T-helper 1 cell (primary cell): ENCODE measurements at places on chromosomes 1 and 21.

GRCh38 chr1:163382395-163382794 is 60.6 kb downstream of the NUF2 start:
- DNase-seq = no peak

- DNase-seq = no peak
Observed at GRCh38 chr1:95982711-95983110, 738.9 kb upstream of the PTBP2 start.

- DNase-seq = no peak
Observed at GRCh38 chr1:110114784-110115183, 2.5 kb downstream of the UBL4B start.

- DNase-seq = no peak
Observed at GRCh38 chr1:61618755-61619154, 106.2 kb downstream of the TM2D1 start.

- DNase-seq = no peak
Observed at GRCh38 chr1:43463479-43463878, 9.7 kb upstream of the HYI start.

- no peak for DNase-seq
Observed at GRCh38 chr1:37237948-37238347, 203.6 kb upstream of the GRIK3 start.

DNA sequence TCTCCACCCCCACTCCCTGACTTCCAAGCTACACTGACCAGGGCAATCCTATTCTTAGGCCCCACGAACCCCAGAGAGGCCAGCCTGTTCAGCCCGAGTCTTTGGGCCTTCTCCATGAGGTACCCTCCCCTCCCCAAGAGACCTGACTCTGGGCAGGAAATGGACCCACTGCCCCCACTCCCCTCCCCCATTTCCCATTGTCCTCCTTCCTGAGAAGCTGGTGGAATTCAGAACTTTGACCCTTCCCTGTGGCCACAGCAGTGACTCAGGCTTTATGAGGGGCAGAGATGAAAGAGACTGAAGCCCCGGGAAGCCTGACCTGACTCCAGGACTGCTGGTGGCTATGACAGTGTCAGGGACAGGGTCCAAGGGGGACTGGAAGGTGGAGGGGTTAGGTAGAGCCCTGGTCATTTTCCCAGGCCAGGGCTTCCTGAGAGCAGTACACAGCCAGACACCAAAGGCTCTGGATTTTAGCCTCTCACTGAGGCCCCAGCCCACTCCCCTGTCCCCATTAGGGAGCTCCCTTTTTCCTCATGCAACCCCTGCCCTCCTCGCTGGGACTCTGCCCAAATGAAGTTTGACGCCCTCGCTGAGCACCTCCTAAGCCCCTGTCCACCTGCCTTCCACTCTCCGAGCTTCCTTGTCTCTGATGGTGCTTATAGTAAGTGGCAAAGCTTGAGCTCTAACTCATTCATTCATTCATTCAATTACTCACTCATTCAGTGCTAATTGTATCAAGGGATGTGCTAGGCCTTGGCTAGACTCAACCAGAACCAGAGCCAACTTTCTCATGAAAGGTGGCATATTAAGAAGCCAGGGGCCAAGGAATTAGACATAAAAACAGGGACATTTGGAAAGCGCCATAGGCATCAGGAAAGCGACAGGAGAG is 3.0 kb downstream of the CRYBG2 start:
- no peak for DNase-seq

GRCh38 chr1:81437213-81437612 is 363.5 kb upstream of the ADGRL2 start:
- DNase-seq = no peak

DNA sequence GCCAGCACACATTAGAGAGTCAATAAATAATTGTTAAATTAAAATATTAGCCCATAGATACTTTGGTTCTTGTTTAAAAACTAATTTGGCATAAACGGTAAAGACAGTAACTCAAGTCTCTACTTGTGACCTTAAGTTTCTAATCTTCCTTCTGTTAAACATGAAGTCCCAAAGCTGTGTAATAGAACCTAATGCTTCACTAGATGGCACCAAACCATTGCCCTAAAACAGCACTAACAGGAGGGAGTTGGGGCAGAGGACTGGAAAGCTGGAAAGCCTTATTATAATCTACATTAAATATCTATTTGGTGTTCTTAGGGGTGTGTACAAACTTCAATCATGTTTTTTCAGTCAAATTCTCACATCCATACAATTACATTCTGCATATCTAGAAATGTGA is 176.7 kb downstream of the OLFM3 start:
- no peak for DNase-seq

GRCh38 chr1:171712341-171712740 is 29.5 kb downstream of the VAMP4 start:
- DNase-seq = no peak

DNA sequence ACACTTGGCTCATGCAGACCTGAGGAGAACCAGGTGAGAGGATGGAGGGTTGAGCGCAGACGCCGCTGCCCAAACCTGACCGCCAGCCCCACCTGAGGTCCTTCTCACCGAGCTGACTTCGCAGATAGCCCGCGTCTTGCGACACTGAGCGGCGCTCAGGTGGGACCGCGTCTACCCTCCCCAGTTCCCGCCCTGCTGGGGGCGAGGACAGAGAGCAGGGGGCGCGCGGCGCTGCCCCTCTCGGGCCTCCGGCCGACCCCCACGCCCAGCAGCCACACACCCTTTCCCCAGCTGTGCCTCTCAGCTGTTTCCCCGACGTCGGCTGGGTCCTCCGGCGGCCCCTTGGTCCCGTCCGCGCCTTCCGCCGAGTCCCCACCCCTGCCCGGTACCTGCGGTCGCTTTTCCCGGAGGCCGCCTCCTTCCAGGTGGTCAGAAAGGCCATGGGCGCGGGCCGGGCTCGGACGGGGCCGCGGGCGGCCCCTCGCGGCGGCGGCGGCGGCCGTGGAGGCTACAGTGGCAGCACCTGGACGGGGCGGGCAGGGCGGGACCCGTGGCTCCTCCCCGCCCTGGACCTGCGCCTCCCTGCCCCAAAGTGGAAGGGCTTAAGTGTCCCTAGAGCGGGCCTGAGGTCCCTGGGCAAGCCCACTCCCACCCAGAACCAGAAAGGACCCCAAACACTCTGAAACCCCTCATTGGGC is 14.4 kb upstream of the TTC39A start:
- no peak for DNase-seq

GRCh38 chr21:29943885-29944284 is 4.1 kb upstream of the GRIK1 start:
- no peak for DNase-seq

DNA sequence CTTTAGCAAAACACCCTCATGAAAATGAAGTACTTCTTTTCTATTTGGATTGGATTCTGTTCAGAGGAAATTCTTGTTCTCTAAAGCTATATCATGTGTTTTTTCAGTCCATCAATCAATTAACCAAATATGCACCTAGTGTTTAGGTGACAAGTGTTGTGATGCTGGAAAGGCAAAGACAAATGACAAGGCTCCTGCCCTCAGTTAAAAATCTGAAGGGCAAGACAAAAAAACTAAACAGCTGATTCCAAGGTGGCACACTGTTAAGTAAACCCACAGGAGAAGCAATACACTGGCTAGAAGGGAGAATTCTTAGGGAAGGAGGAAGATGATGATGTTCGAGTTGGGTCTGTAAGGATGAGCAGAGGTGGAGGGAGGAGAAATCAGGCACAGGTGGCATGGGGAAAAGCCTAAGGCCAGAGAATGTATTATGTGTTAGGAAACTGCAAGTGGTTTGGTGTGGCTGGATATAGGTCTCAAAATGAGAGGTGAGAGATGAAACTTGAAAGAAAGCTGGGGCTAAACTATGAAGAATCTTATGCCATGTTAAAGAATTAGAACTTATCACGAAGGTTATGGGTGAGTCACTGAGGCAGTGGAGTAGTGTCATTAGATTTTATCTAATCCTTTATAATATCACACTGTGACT is 51.8 kb upstream of the GFI1 start:
- DNase-seq = no peak

- no peak for DNase-seq
Observed at GRCh38 chr1:163401211-163401610, 79.5 kb downstream of the NUF2 start.

- DNase-seq = no peak
Observed at GRCh38 chr1:31764312-31765040, at the start of gene ADGRB2. ADGRB2 (minus strand) TSS chr1:31764340; CDS start chr1:31757221, 7,119 bp downstream.

DNA sequence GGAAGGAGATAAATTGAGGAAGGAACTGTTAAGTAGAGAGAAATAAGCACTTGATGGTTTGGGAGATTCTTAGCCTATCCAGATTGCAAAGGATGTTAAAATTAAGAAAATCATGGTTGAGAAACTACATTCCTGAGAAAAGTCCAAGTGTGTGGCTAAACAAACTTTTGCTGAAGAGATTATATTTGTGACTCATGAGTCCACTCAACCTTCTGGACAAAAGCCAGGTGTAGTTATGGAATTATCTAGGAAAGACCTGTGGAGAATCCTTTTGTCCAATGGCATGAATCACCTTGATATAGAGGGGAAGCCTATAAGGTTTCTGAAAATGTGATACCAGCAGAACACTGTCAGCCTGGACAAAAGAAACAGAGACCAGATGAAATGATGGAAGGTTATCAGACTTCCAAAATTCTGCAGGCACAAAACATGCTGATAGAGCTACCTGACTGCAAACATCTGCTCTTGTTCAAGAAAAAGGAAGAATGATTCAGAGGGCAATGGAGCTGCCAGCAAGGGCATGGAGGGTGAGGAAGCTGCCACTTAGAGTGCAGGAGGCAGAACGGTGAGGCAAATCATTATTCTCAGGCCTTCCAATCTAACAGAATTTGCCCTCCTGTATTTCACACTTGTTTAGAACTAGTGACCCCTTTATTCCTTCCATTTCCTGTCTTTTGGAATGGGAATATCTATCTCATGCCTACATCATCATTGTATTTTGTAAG is 300.6 kb upstream of the PRMT6 start:
- no peak for DNase-seq

DNA sequence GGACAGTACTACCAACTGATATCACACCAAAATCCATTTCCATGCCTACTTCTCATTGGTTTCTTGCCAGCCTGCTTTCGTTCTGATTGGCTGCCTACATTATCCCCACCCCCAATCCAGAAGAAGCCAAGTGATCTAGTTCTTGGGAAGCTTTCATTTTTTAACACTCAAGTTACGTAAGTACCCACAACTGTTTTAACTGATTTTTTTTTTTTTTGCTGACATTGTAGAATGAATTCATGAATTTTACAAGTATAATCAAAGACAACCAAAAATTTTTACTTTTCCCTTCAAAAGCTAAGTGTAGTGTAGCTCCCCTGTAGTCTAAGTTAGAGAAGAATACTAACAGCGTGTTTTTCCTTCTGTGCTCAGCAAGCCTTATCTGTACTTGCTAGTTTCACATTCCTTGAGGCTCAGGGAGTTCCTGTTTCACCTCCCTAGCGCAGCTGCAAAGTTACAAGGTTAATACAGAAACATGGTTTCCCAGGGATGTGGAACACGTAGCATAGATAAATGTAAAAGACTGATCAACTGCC is at the start of gene SLC9C2:
Gene SLC9C2 (minus strand): TSS at position 17 of the 536 bp plus-strand sequence. CDS start 1,296 bp downstream, outside the sequence.
- no peak for DNase-seq

DNA sequence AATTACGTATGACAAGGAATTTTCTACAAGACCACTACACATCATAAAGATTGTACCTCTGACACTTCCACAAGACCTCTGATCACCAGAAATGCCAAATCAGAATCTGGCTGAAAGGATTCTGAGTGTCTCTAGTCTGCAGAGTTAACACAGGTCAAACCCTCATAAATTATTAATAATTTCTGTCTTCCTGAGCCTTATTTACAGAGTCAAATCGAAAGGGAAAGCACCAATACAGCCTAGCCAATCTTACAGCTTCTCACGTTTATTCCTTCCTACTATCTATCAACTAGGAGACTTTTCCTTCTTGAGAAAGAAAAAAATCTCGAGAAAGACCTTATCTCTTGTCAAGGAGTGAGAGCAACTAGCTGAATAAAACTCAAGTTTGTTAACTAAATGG is 2151.6 kb downstream of the MRPL39 start:
- DNase-seq = no peak

DNA sequence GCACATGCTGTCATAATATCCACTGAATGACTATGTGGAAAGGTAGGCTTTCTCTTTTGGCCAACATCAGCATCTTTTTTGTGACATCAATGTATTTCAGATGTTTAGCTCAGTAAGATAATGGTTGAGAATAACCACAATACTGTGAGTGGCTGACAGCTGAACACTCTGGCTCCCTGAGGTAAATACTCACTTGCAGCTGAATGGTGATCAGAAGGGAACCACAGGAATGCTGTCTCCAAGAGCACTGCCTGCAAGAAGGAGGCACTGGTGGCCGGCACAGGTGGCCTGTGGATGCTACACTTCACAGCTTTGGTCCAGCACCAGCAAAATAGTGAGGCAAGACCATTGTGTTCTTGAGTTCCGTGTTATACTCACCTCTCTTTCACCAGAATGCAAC is 118.7 kb upstream of the PPM1J start:
- DNase-seq = no peak

DNA sequence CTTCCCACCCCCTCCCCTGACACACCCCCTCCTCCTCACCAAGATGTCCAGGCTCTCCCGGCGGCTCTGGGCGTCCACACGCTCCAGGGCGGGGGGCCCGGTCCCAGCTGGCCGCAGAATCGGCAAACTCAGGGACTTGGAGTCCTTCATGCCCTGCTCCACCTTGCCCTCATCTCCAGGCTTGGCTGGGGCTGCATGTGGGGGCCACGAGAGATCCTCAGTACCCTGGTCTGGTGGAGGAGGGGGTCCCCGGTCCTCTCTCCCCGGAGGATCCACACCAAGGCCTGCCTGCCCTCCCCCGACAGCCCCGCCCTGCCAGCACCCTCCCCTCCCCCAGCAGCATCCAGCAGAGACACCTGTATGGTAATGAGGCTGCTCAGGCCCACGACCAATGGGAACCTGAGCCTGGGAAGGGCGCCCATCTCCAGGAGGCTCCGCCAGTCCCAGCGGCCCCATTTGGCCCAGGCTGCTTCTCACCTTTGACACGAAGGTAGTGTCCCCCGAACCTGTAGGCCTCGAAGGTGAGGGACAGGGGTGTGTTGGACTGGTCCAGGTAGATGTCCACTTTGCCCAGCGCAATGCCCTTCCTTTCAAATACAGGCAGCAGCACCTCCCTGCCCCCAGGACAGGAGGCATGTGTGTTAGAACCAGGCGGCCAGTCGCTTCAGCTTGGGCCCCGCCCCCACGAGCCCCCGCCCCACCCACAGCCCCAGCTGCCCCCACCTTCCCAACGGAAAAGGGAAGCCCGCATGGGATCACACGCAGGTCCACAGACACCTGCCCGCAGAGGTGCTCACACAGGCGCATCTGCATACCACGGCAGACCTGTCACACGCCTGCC is 8.2 kb upstream of the TNFRSF25 start:
- no peak for DNase-seq

- peak; percentile 55 for DNase-seq
Observed at GRCh38 chr21:43287111-43287760, 118.4 kb downstream of the CRYAA start.

DNA sequence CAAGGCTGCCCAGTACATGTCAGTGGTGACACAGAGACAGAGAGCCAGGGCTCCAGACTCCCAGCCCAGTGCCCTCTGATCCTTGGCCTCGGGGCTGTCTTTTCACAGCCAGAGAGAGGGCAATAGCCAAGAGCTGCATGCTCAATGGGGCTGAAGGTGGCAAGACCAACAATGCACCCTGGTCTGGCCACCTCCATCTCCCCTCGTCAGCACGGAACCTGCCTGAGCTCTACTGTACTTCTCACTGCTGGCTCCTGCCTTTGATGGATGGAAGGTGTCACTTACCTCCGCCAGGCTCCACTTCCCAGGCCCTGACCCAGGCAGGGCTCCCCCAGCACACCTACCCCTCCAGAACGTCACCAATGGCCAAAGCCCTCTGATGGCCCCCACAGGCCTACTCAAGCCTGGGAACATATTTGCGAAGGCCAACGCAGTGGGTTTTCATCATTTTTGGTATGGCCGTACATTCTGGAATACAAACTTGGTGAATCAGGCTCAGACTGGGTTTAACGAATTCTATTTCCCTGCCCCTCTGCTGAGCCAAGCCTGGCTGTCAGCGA is 88.1 kb downstream of the DMRTB1 start:
- DNase-seq = no peak
